Astrocyte (in vitro differentiated cells and primary cell): ENCODE measurements at places on chromosomes 11 and 22. TPM values are rescaled to one million over a fixed set of nuclear protein-coding genes. Genes with fewer than 3 reads are reported as not detected.

DNA sequence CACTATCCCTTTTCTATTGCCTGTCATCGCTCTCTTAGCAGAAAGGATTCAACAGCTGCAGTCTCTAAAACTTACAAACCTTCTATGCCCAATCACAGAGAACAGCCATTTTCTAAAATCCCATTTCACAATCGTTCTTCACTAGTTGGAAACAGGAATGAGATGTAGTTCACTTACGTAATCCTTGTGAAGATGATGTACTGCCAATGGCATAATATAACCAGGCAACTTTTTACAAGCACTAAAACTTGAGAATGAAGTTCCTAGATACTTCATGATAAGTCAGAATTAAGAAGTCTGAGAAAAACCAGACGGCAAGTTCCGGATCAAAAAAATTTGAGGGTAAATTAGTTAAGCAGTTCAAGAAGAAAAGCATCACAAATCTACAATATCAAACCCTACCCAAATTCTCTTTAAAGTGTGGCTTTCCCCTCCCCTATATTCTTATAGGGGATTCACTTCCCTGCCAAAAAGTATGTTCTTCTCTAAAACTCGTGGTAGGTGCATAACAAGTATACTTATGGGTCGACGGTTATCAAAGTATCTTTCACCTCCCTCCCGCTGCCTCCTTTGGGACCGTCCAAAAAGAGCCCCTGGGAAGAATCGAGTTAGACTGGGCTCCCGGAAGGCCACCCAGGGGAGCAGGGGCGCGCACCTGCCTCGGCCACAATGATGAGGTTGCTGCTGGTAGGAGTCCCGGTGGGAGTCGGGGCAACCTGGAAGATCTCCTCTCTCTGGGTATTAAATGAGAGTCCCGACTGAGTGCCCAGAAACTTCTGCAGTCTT is 666 bp downstream of the MSANTD4 start:
- H3K4me1 ChIP-seq = peaks cover 7% of the 10 kb centered on the region
- H3K27ac ChIP-seq = peak overlapping the region; percentile 79
- no peaks in the 10 kb centered on the region for H3K27me3 ChIP-seq
- H3K36me3 ChIP-seq = no peaks in the 10 kb centered on the region
- no peak for DNase-seq

- no peak overlapping the region for H3K4me3 ChIP-seq
- no peak overlapping the region for H3K27ac ChIP-seq
- no peaks in the 10 kb centered on the region for H3K27me3 ChIP-seq
Observed at GRCh38 chr11:13535819-13536218, 40.0 kb upstream of the PTH start.

The CARD16 gene
- total RNA-seq = 1.6 and 2.0 TPM in 2 replicates

- DNase-seq = no peak
- peaks cover 6% of the 10 kb centered on the region for H3K27me3 ChIP-seq
- H3K27ac ChIP-seq = no peak overlapping the region
- no peaks in the 10 kb centered on the region for H3K36me3 ChIP-seq
Observed at GRCh38 chr11:59719556-59719955, 5.9 kb upstream of the OR10V1 start.

The OR2AG2 gene
- total RNA-seq = 0.07 and 0.27 TPM in 2 replicates

The KCNQ1 gene
- 0.31 TPM in 1 of 2 replicates, not detected in the other for total RNA-seq

DNA sequence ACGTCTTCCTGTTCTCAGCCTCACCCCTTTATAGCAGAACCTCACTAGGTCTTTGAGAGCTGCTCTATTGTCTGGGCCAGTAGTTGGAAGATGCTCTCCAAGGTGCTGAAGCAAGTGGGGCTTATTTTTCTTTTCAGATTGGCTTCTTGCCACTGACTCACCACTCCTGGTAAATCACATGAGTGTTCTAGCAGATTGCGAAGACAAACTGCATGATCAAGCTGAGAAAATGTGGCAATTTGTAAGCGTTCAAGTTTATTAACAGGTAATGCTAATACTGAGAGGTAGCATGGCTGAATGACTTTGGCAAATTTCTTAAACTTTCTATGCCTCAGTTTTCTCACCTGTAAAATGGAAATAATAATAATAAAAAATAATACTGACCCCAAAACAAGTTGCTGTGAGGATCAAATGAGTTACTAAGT is 59.2 kb downstream of the CACNG2 start:
- no peaks in the 10 kb centered on the region for H3K4me1 ChIP-seq
- no peaks in the 10 kb centered on the region for H3K36me3 ChIP-seq
- DNase-seq = peak; percentile 82
- peaks cover 16% of the 10 kb centered on the region for H3K27me3 ChIP-seq

- H3K4me3 ChIP-seq = no peak overlapping the region
- no peaks in the 10 kb centered on the region for H3K4me1 ChIP-seq
- H3K36me3 ChIP-seq = no peaks in the 10 kb centered on the region
- H3K27ac ChIP-seq = no peak overlapping the region
Observed at GRCh38 chr11:79949574-79949973, 508.7 kb upstream of the TENM4 start.

DNA sequence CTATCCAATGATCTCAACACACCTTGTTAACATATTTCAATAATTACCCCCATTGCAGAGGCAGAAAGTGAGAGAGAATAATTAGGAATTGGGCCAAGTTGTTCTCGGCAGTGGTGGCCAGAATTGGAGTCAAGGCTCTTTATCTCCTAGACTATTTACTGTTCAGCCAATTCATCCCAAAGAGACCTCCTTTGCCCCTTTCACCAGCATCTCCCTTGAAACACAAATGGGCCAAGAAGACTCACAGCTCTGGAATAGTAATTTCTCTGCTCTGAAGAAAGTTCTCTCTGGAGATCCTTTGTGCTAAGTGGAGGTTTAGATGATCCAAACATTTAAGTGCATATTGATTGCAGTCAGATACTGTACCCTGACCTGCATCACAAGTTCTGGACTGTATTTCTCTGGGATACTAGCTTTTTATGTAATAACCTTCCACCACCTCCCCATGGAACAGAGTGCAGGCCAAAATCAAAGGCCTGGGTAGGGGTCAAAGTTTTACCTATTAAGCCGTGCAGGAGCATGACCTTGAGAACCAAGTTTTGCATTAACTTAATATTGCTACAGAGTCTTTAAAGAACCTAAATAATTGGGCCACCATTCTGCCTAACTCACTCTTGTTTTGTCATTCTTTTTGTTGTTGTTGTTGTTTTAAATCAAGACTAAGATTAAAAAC is 19.6 kb upstream of the CADM1 start:
- H3K36me3 ChIP-seq = no peaks in the 10 kb centered on the region
- H3K27me3 ChIP-seq = no peaks in the 10 kb centered on the region
- no peaks in the 10 kb centered on the region for H3K4me1 ChIP-seq

DNA sequence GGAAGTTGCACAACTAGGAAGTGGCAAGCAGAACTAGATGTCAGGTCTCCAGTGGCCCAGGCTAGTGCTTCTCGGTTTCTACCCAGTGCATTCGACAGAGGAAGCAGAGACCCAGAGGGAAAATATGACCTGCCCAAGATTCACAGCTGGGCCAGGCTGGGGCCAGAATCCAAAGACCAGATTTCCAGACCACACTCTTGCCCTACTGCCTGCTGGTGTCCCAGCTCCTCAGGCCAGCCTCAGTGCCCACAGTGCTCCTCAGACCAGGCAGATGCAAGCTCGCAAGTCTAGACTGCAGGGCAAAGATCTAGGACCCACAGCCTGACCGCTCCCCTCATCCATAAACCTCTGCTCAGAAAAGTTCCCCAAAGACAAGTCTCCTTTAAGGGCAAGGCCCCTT is 262.6 kb downstream of the BUD13 start:
- no peak overlapping the region for H3K27ac ChIP-seq
- no peaks in the 10 kb centered on the region for H3K4me1 ChIP-seq
- DNase-seq = no peak
- no peaks in the 10 kb centered on the region for H3K36me3 ChIP-seq

DNA sequence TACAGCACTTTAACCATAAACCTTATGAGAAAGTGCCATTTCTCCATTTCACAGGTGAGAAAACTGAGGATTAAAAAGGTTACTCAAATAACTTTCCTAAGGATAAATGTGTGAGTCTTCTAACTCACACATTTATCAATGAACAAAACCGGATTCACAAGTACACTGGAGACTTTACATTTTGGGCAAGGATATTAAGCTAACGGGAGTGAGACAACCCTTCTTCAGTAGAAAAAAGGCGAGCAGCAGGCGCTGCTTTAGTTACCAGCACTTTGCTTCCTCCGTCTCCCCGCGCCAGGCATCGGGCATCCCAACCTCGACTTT is 356 bp upstream of the TTC12 start:
- DNase-seq = no peak
- H3K4me3 ChIP-seq = peak overlapping the region; percentile 70
- peak overlapping the region; percentile 40 for H3K27ac ChIP-seq
- no peaks in the 10 kb centered on the region for H3K27me3 ChIP-seq
- H3K4me1 ChIP-seq = peaks cover 12% of the 10 kb centered on the region

DNA sequence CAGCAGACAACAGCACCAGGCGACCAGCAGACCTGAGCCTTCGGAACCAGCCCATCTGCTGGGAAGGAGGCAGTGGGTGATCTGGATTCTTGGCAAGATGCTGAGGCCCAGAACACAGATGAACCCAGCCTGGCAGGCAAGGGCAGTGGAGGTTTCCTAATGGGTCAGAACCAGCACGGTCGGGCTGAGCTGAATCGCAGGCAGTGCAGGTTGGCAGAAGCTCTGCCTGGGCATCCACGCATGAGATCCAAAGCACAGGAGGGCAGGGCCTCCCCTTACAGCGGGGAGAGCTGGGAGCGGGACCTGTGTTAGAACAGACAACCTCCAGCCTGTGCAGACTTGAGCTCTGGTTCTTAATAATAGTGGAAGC is 47.5 kb downstream of the DSCAML1 start:
- DNase-seq = no peak
- peaks cover 2% of the 10 kb centered on the region for H3K27me3 ChIP-seq
- H3K4me1 ChIP-seq = no peaks in the 10 kb centered on the region
- no peak overlapping the region for H3K27ac ChIP-seq
- no peak overlapping the region for H3K4me3 ChIP-seq
- H3K36me3 ChIP-seq = no peaks in the 10 kb centered on the region

GRCh38 chr11:86876716-86877234 is 76.4 kb downstream of the PRSS23 start:
- H3K4me1 ChIP-seq = no peaks in the 10 kb centered on the region
- H3K4me3 ChIP-seq = no peak overlapping the region
- H3K36me3 ChIP-seq = no peaks in the 10 kb centered on the region
- H3K27ac ChIP-seq = no peak overlapping the region

- no peaks in the 10 kb centered on the region for H3K36me3 ChIP-seq
- DNase-seq = no peak
- no peak overlapping the region for H3K27ac ChIP-seq
- H3K27me3 ChIP-seq = peaks cover 5% of the 10 kb centered on the region
- no peaks in the 10 kb centered on the region for H3K4me1 ChIP-seq
Observed at GRCh38 chr11:44057340-44057739, 8.7 kb upstream of the ACCS start.

The DEFB131B gene
- not detected in 2 replicates for total RNA-seq

- DNase-seq = no peak
- H3K27ac ChIP-seq = no peak overlapping the region
- H3K4me1 ChIP-seq = peaks cover 11% of the 10 kb centered on the region
- no peaks in the 10 kb centered on the region for H3K27me3 ChIP-seq
- peaks cover 29% of the 10 kb centered on the region for H3K36me3 ChIP-seq
- H3K4me3 ChIP-seq = no peak overlapping the region
Observed at GRCh38 chr11:590997-591396, 14.7 kb downstream of the PHRF1 start.

The OR5P2 gene
- 1.2 and 1.4 TPM in 2 replicates for total RNA-seq

DNA sequence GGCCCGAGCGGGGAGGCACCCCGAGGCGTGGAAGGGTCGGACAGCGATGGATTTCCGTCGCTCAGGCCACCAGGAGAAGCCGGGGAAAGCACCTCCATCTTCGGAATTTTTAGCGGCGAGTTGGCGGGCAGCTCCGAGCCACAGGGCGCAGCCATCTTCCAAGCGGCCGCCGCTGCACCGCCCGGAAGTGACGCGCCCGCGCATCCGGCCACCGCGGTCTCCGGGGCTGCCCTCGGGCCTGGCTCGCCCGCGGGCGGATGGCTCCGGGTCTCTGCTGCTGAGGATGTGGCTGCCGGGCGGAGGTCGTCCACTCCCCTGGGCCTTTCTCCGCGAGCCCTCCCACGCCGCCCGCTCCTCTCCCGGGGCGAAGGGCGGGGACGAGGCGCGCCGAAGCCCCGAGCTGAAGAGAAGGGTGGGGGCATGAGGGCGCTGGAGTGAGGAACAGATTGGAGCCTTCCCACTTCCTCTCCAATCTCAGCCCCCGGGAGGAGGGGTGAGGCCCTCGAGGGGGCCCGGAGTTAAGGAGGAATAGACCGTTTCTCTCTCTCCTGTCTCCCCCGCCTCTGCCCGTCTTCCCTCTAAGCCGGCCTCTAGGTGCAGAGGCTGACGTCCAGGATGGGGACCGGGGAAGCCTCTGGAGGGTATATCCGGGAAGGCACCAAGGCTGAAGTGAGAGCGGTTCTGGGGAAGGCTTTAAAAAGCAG is at the start of gene MSANTD2:
TSS of gene MSANTD2 (minus strand) at position 181 of the 704 bp plus-strand sequence. CDS start at position 155, 26 bp downstream.
- H3K27me3 ChIP-seq = no peaks in the 10 kb centered on the region
- H3K4me3 ChIP-seq = peak within 1 kb of the TSS; percentile 86
- peak within 1 kb of the TSS; percentile 92 for H3K27ac ChIP-seq

The KCNC1 gene
- 0.05 and 0.12 TPM in 2 replicates for total RNA-seq

The AMPD3 gene
- total RNA-seq = 4.3 and 5.6 TPM in 2 replicates

GRCh38 chr11:108338750-108339149 is 115.9 kb downstream of the ATM start:
- no peaks in the 10 kb centered on the region for H3K4me1 ChIP-seq
- no peak overlapping the region for H3K27ac ChIP-seq
- H3K36me3 ChIP-seq = peaks cover 21% of the 10 kb centered on the region
- no peak for DNase-seq
- no peak overlapping the region for H3K4me3 ChIP-seq

The APOBEC3G gene
- 2.4 and 2.7 TPM in 2 replicates for total RNA-seq

The OR56A1 gene
- not detected in 2 replicates for total RNA-seq

The MS4A6A gene
- total RNA-seq = not detected in 2 replicates

GRCh38 chr11:105297463-105297862 is 157.9 kb upstream of the CARD18 start:
- H3K4me1 ChIP-seq = peaks cover 10% of the 10 kb centered on the region
- H3K27me3 ChIP-seq = peaks cover 3% of the 10 kb centered on the region
- H3K27ac ChIP-seq = peak overlapping the region; percentile 26
- no peak overlapping the region for H3K4me3 ChIP-seq
- H3K36me3 ChIP-seq = no peaks in the 10 kb centered on the region

GRCh38 chr11:59040607-59041006 is 45.5 kb upstream of the GLYATL1B start:
- H3K27ac ChIP-seq = no peak overlapping the region
- H3K4me1 ChIP-seq = no peaks in the 10 kb centered on the region
- no peaks in the 10 kb centered on the region for H3K36me3 ChIP-seq
- no peak overlapping the region for H3K4me3 ChIP-seq

GRCh38 chr11:36431429-36432092 is 78.5 kb downstream of the TRAF6 start:
- H3K27ac ChIP-seq = peak overlapping the region; percentile 93
- H3K27me3 ChIP-seq = no peaks in the 10 kb centered on the region
- H3K4me3 ChIP-seq = peak overlapping the region; percentile 32
- H3K36me3 ChIP-seq = no peaks in the 10 kb centered on the region
- peaks cover 24% of the 10 kb centered on the region for H3K4me1 ChIP-seq
- peak; percentile 98 for DNase-seq

The SMC1B gene
- not detected in 2 replicates for total RNA-seq

The ANKK1 gene
- total RNA-seq = 0.19 TPM in 1 of 2 replicates, not detected in the other

DNA sequence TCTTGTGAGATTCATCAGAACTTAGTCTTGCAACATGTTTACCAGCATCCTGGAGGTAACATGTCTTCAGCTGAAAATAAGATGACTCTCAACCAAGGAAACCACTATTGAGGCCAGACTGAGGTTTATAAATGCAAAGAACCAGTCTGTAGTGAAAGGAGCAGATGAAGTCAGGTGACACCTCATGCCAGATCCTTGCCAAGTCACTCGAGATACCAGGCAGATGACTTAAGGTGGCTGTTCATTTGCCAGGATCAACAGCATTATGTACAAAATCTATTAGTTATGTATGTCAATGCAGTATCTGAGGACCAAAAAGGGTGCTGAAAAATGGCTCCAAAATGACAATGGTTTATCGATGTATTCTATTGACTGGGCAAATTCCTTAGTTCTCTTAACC is 100.0 kb upstream of the SOX6 start:
- H3K4me1 ChIP-seq = no peaks in the 10 kb centered on the region
- H3K27ac ChIP-seq = no peak overlapping the region
- no peaks in the 10 kb centered on the region for H3K36me3 ChIP-seq
- DNase-seq = peak; percentile 1
- no peak overlapping the region for H3K4me3 ChIP-seq
